ENCODE measurements at places on chromosomes 5 and 9.

GRCh38 chr9:115035841-115036612 lies 81.9 kb downstream of the TNC start:
- no peak for DNase-seq

- DNase-seq: no peak
These were observed 43.2 kb downstream of the SLC36A1 start for GRCh38 chr5:151490627-151491026.

DNA sequence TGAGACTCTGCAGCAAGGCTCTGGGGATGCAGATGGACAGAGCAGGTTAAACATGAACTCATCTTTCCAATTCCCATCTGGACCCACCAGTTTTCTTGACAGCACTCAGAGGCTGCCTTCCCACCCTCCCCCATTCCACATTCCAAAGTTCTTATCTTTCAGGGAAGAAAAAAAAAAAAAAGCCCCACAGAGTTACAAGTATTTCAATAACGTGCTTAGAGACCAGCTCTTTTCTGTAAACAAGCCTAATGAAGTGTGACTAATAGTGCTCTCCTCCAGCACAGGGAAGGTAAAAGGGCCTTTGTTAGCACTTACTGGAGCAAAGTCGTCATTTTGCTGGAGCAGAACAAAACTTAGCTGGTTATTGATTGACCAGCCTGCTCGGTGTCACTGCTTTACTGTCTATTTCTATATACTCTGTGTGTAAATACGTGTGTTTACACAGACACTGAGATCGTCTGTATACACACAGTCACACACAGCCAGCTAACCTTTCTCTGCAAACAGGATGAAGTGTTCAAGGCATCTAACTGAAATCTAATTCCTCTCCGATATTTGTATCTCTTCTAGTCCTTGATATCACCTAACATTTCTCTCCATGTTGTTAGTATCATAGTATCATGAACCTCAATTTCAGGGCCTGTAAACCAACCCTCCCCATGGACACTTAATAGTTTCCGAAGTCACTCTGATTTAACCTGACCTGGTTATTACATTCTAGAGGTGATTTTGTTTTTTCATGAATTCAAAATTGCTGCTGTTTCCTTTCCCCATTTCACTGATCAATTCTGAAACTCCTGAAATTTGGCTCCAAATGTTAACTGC lies 84.9 kb downstream of the ZNF608 start:
- DNase-seq: no peak

DNA sequence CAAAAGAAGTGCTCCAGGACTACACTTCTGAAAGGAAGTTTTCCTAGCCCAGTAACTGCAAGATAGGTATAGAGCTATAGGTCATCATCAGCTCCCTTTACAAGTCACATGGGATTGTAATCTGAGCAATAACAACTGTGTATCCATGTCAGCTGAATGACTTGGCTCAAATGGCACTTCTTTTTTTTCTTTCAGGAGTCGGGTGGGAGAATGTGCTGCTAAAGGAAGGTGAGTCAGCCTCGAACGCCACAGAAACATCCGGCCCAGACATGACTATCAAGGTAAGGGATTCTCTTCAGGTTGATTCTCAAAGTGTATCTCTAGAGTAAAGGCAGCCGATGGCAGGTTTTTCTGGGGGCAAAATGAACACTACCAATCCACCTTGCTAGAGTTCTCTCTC lies 192.2 kb downstream of the C9orf152 start:
- no peak for DNase-seq

DNA sequence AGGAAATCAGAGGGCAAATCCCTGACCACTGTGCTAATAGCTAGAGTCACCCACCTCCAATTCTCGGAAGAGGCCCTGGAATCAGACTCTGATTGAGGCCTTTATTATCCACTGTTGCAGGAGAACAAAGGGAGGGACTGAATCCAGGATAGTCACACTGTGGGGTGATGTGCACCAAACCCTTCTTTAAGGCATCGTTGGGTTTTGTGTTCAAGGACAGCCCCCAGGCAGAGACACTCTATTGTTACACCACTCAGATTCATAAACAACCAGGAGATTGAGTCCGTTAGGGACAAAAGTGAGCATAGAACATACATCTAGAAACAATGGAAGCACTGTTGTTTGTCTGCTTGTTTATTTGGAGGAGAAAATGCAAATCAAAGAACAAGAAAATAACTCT lies 124.6 kb upstream of the TBCA start:
- no peak for DNase-seq

- DNase-seq: no peak
These were observed 366.0 kb downstream of the BRINP1 start for GRCh38 chr9:119003201-119003611.

DNA sequence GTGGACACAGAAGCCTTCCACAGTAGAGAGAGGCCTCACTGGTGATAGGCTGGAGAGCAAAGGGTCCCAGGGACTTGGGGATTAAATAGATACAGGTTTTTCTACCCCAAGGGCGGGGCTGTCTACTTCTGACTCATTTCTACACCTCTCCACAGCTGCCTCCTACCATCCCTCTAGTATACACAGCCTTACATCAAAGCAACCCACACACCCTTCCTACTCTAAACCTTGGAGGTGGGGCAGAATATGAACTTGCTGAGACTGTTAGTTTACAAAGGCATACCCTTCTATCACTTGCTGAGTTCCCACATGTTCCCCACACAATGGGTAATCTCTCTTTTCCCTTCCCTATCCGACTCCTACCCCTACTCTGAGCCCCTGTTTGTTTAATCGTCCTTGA lies 19.9 kb upstream of the PCA3 start:
- DNase-seq: no peak

GRCh38 chr9:115888131-115888530 lies 265.5 kb upstream of the PAPPA start:
- no peak for DNase-seq

GRCh38 chr5:123036391-123037103 lies at the start of gene PPIC:
PPIC (minus strand) TSS chr5:123036725; CDS start chr5:123036625, 100 bp downstream.
- DNase-seq: no peak

GRCh38 chr5:626850-627249 lies 14.7 kb downstream of the CEP72 start:
- no peak for DNase-seq

- DNase-seq: no peak
These were observed 45.3 kb upstream of the CDH9 start for GRCh38 chr5:27083449-27084415.

DNA sequence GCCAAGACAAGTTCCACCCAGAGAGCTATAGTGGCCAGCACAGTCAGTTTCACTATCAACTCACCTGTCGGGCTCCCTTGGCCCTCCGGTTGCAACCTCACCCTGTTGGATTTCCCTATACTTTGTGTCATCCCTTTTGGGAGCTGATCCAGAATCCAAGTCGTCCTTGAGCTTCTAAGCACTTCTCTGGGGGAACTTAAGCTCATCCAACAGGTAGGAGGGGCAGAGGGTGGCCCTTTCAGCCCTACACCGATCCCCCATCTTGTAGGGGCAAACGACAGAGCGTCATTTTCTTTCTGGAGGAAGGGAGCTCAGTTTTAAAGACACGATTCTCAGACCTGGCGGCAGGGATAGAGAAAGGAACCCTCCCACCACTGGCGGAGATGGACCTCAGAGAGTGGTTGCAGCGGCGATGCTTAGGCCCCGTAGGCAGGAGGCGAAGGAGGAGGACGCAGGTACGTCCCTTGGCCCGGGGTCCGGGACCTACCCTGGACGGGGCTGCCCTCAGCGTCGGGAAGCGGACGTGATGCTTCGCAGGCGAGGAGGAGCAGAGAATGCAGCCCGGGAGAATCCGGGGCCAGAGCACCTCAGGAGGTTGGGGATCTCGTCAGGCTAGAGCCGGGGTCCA lies 519 bp downstream of the ZER1 start:
- DNase-seq: peak; percentile 23

DNA sequence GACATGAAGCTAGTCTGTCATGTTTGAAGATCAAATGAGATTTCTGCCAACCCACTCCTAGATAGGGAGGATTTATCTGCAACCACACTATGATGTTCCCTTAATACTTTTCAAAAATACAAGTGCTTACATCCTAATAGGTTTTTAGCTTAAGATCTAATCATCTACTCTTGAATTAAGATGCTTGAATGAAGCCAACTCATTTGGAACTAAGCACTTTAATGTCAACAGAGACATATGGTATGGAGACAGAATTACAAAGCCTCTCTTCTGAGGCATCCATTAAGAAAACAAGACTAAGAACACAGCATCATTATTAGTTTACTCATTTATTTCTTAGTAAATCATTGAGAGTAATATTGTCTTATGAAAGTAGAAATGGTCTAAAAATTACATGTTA lies 139.3 kb upstream of the NFIB start:
- no peak for DNase-seq

DNA sequence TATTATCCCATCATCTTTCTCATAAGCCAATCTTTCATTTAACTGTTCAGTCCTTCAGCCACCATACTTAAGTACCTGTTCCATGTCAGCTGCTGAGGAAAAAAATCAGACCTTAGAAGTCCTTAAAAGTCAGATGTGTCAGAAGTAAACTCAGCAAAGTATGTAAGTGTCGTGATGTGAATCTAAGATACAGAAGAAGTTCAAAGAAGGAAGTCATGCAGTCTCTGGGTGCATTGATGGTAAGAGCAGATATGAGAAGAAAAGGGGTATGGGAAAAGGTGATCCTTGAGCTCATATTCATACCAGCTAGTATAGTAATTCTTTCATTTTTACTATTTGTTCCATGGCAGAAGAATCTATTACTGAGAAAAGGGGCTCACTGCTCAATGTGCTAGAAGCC lies 259.4 kb upstream of the CD180 start:
- no peak for DNase-seq

GRCh38 chr5:111836426-111836825 lies 79.4 kb upstream of the NREP start:
- DNase-seq: no peak

DNA sequence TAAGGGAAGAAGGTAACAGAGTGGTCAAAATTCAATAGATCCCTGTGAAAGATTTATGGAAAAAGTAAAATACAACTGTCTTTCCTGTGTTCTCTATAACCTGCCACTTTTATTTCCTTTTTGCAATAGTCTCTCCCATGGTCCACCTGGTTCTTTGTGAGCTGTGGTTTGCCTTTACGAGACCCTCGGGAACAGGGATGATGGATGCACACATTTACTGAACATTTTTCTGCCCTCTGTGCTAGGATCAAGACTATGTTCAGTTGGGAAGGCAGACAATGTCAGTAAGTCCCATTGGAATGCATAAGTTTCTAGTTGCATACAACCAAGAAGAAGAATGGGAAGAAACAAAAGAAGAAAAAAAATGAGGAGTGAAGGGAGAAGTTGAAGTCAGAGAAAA lies 281.2 kb downstream of the TRPM3 start:
- DNase-seq: no peak

- no peak for DNase-seq
These were observed 2.2 kb downstream of the BARX1 start for GRCh38 chr9:93952784-93953495.

DNA sequence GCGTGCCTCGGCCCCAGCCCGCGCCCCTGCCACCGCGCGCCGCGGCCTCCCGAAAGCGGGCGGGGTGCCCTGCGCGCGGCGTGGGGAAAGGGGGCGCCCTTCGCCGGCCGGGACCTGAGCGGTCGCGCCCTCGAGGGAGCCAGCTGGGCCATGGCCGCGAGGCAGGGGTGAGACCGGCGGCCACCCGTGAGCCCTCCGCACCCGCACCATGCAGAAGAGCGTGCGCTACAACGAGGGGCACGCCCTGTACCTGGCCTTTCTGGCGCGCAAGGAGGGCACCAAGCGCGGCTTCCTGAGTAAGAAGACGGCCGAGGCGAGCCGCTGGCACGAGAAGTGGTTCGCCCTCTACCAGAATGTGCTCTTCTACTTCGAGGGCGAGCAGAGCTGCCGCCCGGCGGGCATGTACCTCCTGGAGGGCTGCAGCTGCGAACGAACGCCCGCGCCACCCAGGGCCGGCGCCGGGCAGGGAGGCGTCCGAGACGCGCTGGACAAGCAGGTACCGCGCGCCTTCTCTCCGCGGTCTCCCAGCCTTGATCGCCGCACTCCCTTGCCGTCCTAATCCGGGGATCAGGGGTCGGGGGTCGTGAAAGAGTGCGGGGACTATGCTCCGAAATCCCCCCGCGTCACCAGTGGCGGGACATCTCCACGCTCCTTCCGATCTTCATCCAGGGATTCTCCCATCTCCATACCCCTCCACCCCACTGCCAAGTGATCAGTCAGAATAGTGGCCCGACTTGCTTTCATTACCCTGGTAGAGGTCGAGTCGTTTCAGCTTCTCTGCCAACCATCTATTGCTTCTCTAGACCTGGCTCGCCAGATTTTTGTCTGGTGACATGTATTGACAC lies 590 bp downstream of the RASGRF2 start:
- DNase-seq: peak; percentile 44

GRCh38 chr5:129773376-129773775 lies 25.5 kb downstream of the MINAR2 start:
- no peak for DNase-seq

DNA sequence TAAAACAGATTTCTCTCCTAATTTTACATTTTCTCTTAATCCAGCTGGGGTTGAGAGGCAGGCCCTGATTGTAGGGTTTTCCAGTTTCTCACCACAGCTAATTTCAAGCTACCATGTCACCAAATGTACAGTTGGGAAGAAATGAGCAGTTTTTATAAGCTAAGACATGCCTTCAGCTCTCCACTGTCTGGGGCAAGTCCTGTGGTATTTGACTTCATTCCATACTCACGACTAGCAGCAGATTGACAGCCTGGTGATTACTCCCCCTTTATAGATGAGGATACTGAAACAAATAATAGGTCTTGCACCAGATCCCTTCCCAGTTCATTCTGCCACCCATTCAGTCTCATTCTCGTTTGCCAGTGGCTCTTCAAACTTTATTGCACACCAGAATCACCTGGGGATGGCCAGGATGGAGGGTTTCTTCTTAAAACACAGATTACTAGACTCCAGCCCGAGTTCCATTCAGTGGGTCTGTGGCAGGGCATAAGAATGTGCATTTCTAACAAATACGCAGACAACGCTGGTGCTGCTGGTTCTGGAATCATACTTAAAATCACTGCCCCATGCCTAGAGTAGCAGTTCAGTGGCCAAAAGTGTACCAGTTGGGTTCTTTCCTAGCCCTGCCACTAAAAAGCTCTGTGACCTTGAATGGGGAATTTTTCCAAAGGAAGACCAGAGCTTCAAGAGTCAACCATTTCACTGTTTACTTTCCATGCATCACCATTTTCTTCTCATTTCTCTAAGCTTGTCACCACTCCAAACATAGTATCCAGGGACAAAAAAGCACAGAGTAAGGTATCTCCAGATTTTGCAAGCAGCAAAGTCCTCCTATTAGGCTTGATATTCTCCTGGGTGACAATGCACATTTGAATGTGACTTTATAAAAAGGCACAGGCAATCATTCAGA lies 64.3 kb downstream of the CSNK1A1 start:
- no peak for DNase-seq

- DNase-seq: no peak
These were observed 64.2 kb downstream of the FGF18 start for GRCh38 chr5:171483551-171484135.

DNA sequence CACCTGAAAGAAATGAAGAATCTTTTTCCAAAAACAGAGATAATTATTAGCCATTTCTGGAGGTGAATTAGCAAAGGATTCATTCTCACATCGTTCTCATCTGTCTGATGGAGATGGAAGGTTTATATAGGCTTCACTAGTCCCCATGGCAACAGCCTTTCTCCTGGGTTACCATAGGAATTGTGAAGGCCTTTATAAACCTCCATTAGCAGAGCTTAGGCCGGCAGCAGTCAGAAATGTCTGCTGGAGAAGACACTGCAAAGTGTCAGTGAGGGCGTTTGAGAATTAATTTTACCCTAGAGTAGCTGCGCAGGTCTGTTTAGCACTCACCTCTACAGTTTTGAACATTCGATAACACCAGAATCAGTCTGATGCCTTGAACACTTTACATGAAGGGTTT lies 290.4 kb upstream of the NR4A3 start:
- no peak for DNase-seq

GRCh38 chr5:126568206-126568755 lies 26.7 kb downstream of the ALDH7A1 start:
- DNase-seq: no peak
